ENCODE measurements at places on chromosomes 2 and 18.
A peak's percentile ranks its signal among the peaks of the same experiment; 100 is the strongest.

GRCh38 chr2:11343368-11343649 lies 1.1 kb downstream of the ROCK2 start:
- no peak for DNase-seq

DNA sequence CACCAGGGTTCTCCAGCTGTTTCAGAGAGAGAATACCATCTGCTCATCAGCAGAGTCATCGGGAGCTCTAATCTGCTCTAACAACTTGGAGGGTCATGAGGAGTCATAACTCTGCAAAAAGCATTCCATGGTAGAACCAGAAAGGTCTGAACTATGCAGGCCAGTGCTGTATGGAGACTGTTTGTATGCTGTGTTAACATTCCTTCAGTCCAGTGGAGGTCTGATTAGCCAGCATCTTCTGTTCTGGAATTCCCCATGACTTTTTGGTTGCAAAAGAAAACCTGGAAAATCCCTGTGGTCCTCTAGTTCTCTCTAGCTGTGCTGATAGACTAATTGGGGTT lies 9.4 kb upstream of the ITGB6 start:
- DNase-seq, result no peak

DNA sequence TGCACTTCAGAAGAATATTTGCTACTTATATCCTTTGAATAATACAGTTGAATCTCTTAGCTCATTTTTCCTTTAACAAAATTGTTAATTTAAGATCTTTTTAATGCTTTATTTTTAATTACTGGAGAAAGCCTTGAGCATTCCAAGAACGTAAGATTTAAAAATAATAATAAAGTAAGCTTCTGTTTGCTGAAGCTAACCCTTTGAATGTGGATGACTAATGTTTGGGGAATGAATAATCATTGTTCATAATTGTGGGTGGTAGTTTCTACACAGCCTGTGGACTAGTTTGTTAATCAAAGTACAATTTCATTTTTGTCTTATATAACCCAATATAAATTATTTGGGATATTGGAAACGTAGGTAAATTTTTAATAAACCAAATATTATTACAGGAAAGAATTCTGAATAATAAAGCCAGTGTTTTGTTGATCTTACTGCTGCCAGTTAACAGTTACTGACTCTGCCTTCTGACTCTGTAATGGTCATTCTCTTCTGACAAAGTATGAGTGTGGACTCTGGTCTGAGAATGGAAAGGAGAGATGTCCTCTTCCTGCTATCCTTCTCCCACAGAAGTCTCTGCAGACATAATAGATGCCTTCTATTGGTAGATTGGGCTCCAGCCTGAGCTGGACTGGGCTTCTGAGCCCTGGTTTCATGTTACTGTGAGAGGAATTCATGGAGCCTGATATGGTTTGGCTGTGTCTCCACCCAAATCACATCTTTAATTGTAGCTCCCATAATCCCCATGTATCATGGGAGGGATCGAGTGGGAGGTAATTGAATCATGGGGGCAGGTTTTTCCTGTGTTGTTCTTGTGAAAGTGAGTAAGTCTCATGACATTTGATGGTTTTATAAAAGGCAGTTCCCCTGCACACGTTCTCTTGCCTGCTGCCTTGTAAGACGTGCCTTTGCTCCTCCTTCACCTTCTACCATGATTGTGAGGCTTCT lies 292.7 kb upstream of the SLC39A10 start:
- DNase-seq, result no peak

- no peak for DNase-seq
Measured at GRCh38 chr2:238220892-238221521, 17.5 kb upstream of the ILKAP start.

GRCh38 chr2:58702302-58702885 lies 461.3 kb upstream of the FANCL start:
- no peak for DNase-seq

- no peak for DNase-seq
Measured at GRCh38 chr18:26738706-26739105, 126.8 kb downstream of the AQP4 start.

DNA sequence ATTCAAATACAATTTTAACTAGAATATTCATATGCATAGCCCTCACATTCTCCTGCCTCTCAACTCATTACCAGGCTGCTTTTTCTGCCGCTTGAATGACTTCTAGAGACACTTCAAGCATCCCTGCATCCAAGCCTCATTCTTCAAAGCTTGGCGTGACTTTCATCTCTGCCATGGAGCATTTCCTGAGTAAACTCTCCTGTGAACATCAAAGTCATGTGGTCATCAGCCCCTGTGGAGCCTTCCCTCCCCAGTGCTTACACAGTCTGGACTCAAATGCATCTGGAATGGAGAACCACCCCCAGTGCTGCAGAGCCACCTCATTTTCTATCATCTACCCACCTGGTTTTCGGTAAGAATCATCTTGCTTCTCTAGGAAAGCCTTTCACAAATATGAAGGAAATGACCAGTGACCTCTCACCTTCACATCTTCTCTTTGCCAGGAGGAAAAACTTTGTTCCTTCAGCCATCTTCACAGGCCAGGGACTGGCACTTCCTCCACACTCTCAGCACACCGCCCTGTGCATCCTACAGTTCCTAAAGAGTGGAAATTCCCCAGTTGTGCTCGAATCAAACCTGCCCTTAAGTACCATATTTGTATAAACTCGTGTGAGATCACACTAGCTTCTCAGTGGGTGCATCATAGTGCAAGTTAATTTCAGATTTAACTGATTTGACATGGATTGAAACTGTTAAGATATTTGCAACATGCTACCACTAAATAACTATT lies 116.4 kb downstream of the COL6A3 start:
- DNase-seq, result no peak

DNA sequence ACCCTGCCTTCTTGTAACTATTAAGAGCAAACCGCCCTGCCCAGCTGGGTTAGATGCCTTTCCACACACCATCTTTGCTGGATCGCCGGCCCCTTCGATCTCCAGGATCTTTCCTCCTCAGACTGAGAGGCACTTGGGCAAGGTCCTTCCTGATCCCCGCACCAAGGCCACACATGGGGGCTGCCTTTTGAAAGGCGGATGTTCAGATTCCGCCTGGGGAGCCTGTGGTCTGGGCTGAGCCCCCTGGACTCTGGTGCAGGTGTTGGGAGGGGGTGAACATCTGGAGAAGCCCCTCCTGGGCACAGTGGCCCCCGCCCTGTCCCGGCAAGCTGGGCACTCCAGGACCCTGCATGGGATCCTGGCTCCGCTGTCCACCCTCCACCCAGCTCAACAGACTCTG lies 135.4 kb upstream of the HDAC4 start:
- DNase-seq, result no peak

- no peak for DNase-seq
Measured at GRCh38 chr2:96839875-96840850, 3.7 kb downstream of the ANKRD23 start.

GRCh38 chr2:163794635-163795034 lies 58.8 kb upstream of the FIGN start:
- DNase-seq, result no peak

- no peak for DNase-seq
Measured at GRCh38 chr2:142865924-142866323, 11.5 kb upstream of the KYNU start.

DNA sequence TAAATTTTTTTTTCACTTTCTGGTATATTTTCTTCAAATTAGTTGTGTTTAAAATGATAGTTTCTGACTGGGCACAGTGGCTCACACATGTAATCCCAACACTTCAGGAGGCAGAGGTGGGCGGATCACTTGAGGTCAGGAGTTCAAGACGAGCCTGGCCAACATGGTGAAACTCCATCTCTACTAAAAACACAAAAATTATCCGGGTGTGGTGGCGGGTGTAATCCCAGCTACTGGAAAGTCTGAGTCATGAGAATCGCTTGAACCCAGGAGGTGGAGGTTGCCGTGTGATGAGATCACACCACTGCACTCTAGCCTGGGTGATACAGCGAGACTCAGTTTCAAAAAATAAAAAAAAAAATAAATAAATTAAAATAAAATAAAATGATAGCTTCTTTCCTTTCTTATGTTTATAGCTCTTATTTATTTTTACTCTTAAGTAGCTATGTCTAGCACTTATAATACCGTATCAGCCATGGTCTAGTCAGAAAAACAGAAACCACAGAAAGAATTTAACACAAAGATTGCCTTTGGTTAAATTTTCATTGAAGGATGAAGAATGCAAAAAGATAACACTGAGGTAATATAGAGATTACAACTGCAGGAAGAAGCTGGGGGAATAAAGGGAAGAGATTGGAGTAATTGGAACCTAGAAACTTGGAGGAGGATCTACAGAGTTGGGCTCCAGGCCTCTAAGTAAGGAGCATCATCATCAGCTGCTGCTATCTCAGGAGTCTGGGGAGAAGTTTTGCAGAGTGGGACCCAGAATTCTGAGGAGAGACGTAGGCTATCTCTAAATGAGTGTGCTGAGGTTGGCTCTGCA lies 54.7 kb upstream of the MBOAT2 start:
- no peak for DNase-seq

- DNase-seq, result no peak
Measured at GRCh38 chr2:102181376-102181775, 5.4 kb upstream of the IL1RL2 start.

GRCh38 chr2:134189009-134189720 lies 64.7 kb upstream of the MGAT5 start:
- no peak for DNase-seq

- DNase-seq, result peak; percentile 22
Measured at GRCh38 chr18:63518178-63519012, 23.8 kb upstream of the SERPINB12 start.

DNA sequence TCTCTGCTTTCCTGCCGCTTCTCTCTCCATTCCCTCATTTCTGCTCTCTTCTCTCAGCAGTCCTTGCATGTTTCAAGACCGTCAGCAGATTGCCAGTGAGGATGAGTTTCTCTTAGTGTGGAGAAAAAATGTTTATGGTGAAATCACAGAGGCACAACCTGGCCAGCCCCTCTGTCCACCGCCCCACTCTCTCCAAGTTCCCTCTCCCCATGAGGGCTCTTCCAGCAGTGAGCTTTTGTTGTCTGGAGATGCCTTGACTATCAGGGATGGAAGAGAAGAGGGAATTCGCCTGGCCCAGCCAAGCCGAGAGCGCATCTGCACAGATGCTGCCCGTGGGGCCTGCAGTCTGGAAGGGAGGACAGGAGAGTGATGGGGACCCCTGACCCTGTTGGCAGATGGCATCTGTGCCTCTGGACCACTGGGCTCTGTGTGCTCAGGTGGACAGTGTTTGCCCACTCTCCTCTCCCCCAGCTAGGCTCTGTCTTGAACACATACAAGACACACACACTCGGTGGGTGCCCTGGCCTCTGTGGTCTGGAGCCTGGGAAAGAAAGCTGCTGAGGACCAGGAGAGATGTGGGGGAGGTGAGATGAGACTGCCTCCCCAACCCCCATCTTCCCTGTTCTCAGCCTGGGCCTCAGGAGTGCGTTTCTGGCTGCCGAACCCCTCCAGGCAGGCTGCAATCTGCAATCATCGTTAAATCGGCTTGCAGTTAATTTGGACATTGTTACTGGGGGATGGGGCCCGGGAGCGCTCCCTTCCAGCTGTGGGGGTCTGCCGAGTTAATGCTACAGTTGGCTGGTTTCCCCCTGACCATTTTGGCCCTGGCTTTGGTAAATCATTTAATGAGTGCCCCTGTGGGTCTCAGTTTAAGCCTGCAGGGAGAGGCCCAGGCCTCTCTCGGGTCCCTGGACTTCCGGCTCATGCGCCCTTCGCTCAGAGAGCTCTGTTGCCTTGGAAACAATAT lies 4.5 kb downstream of the ITM2C start:
- DNase-seq, result no peak

DNA sequence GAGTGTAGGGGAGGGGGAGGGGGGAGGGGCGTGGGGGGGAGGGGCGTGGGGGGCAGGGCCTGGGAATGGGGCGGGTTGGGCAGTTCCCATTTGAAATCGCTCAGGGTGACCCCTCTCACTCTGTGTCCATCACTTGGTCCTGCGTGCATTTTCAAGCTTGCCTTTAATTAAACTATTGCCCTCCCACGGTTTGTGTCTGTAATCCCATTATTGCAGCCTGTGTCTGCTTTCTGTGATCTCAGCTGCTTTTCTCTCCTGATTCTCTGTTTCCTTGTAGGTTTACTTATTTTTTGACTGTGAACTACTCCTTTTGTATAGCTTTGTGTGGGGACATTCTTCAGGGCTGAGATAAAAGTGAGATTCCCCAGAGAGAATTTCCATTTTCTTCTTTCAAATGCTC lies 1.3 kb downstream of the DCDC2C start:
- DNase-seq, result no peak

DNA sequence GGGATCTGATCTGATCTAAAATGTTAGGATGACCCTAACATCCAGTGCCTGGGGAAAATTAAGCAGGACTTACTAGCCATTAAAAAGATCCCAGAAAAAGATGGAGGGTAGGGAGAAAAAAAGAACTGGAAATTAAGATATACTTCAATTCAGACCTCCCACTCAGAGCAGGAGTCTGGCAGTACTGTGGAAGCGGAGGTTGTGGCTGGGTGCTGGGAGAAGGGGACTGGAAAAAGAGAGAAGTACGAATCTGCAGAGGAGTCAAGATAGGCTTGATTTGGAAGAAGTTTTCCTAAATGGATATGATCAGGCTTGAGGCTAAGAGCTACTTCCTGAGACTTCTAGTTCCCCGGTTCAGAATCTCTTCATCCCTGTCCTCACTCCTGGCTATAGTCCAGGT lies 33.5 kb upstream of the IHH start:
- DNase-seq, result no peak

- DNase-seq, result no peak
Measured at GRCh38 chr18:59238385-59238784, 18.4 kb downstream of the GRP start.

DNA sequence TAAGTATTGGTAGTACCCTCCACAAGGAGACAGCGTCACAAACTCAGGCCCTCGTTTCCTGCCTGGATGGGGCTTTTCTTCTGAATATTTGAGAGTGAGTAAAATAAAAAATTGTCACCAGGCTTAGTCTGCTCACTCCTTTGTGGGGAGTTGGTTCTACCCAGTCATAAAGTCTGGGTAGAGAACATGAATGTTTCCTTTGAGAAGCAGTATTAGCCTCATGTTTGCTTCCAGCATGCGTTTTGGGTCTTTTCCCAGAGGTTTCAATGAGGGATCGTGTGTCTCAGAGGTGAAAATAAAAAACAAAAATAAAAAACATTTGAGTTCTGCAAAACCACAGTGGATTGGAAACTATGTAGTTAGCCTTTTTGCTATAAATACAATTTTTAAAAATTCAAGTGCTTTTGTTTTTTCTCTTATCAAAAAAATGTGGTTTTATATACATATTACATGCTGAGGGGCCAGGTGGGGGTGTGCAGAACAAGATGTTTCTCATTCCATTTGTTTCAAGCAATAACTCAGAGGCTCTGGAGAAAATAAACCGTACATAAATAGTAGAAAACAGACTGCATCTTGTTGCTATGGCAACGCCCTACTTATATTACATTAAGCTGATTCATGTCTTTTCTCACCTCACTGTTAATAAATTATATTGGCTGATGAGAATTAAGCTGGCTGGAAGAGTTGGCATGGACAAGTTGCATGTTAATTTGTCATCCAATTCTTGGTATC lies 225.4 kb upstream of the FBXO11 start:
- DNase-seq, result no peak

All from CD4-positive, alpha-beta T cell treated with Interferon gamma for 1 hour (primary cell).